AG10803 (cell line): ENCODE measurements at places on chromosomes 3 and 15.

DNA sequence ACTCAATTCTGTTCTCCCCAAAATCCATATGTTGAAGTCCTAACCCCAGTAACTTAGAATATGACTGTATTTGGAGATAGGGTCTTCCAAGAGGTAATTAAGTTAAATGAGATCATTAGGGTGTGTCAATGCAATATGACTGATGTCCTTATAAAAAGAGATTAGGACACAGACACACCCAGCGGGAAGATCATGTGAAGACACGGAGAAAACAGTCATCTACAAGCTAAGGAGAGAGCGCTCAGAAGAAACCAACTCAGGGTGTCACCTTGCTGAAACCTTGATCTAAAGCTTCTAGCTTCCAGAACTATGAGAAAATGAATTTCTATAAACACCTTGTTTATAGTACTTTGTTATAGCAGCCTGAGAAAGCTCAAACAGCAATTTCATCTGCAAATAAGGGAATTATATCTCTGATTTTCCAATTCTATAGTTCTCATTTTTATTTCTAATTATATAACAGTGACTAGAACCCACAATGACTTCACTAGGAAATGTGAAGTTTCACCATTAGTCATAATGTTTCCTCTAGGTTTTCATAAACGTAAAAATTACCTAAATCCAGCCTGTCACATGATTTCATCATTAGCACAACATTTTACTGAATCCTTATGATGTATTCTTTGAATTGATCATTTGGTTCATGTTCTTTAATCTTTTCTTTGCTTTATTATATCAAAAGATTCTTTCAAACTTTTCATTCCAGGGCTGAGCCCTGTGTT, 459.1 kb upstream of the MDFIC2 start:
- peak; percentile 10 for DNase-seq

GRCh38 chr15:69666921-69667811, 214.5 kb downstream of the RPLP1 start:
- no peak for DNase-seq

- DNase-seq = no peak
These were observed 39.7 kb downstream of the FGF12 start for GRCh38 chr3:192687488-192688152.

DNA sequence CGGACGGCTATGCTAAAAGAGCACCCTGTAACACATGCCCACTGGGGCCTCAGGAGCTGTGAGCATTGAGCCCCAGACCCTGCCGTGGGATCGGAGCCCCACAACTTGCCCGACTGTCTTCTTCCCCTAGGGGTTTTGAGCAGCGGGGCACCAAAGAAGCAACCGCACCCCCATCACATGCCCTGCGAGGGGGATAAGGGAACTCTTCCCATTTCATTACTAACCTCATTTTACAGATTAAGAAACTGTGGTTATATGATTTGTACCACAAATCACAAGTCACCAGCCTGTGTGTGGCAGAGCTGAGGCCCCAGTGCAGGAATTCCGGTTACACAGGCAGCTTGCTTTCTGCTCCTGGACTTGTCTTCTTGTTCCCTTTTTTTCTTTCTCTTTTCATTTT, 86.2 kb downstream of the CD47 start:
- no peak for DNase-seq

DNA sequence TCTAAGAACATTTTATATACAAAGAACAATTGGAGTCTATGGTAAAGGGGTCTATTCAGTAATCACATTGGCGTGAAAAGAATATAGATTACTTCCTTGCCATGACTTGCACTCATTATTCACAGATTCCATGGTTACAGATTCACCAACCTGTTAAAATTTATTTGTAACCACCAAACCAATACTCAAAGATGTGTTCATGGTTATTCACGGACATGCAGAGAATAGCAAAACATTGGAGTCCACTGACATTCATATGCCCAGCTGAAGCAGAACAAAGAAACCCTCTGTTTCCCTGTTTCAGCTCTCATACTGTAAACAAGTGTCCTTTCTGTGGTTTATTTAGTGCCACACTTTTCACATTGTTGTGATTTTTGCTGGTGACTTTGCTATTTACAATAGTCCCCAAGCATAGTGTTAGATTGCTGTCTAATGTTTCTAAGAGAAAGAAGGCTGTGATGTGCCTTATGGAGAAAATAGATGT, 185.8 kb upstream of the TTC14 start:
- peak; percentile 28 for DNase-seq

- DNase-seq = peak; percentile 69
These were observed 41.5 kb upstream of the MFGE8 start for GRCh38 chr15:88954431-88955277.

GRCh38 chr3:112623717-112624116, 17.2 kb downstream of the CCDC80 start:
- DNase-seq = no peak

GRCh38 chr3:103403191-103403590, 968.4 kb downstream of the ZPLD1 start:
- no peak for DNase-seq

DNA sequence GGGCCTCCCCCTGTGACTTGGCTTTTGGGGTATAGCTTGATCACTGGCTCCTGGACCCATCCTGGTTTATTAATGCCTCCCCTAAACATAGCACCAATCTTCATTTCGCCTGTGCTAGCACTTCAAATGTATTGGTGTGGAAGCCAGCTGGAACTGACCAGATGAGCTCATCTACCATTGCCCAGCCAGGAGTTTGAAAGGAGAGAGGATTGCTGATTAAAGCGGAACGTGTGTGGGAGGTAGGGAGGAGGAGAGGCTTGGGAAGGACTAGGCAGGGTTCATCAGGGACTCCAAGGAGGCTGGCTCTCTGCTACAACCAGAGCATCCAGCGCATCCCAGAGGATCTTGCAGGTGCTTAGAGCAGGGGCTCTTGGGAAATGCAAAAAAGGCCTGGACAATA, 34.4 kb upstream of the TLE3 start:
- DNase-seq = peak; percentile 25

DNA sequence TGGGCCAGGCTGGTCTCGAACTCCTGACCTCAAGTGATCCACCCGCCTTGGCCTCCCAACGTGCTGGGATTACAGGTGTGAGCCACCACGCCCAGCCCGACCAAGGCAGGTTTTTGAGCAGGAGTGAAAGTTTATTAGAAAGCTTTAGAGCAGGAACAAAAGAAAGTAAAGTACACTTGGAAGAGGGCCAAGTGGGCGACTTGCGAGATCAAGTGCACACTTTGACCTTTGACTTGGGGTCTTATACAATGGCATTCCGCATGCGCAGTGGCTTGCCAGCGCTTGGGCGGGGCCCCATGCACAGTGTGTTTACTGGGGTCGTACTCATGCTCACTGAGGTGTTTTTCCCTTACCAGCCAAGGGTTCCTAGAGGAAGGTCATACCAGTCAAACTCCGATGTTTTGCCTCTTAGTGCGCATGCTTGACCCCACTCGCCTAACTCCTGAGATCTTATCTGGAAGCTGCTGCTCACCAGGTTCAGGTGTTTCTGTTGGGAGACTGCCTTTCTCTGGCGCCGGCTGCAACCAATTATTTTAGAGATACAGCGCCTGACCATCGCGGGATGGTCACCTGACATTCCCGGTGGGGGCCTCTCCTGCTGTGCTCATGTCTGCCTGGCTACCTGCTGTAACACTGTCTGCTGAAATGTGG, 46.9 kb upstream of the FLNB start:
- DNase-seq = no peak

DNA sequence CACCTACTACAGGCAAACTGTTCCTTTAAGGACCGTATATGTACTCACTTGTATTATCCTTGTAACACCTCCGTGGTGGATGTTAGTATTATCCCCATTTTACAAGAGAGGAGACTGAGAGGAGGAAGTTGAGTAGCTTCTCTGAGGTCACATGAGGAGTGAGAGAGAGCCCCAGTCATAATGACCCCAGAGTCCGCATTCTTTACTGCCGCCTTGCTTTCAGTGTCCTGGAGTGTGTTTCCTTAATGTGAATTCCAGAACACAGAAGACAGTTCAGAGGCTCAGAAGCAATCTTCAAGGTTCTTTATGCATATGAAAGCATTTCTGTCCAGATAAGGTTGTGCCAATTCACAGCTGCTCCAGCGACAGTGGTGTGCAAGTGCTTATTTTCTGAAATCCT, 199.2 kb downstream of the CACNA2D3 start:
- no peak for DNase-seq

DNA sequence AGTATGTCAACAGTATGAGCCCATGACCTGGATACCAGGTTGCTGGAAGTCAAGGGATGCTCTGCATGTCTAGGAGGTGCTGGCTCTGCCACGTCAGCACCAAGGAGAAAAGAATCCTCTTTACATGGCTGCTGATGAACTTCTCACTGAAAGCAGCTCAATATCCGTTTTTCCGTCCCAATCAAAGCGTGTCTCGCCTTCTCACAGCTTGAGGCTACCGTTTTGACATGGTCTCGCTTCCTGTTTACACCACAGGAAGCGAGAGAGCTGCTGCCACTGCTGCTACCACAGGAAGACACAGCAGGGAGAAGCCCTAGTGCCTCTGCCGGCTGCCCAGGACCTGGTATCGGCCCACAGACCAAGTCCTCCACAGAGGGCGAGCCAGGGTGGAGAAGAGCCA, 27.3 kb downstream of the STARD5 start:
- DNase-seq = no peak
